ENCODE measurements at places on chromosomes 5 and 9.

DNA sequence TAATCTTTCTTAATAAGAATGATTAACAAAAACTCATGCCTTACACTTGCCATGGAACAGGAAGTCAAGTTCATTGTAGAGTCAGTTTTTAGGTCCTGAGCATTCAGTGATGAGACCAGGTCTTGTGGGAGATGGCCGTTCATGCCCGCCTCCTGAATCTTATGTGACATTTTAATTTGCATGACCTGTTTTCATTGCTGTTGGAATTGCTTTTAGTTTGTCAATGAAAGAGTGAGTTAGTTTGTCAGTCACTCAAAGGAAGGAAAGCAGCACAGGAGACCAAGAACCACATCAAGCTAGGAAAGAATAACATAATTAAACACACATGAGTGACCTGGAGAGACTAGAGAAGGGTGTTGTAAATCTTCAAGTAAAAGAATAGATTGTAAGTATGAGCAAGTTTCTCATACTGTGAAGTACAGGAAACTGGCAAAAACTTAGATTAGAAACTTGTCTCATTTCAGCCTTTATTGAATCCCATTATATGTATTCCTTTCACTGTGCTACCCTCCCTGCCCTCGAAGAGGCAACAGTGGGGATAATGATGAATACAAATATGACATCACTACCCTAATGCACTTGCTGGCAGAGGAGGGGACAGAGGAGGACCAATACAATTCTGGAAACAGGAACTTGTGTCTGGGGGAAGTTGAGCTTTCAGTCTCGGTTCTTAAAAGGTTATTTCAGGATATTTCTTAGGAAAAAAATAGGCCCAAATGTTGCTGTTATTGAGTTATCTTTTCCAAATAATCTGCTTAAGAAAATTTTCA lies 64.3 kb upstream of the C6 start:
- DNase-seq: no peak

DNA sequence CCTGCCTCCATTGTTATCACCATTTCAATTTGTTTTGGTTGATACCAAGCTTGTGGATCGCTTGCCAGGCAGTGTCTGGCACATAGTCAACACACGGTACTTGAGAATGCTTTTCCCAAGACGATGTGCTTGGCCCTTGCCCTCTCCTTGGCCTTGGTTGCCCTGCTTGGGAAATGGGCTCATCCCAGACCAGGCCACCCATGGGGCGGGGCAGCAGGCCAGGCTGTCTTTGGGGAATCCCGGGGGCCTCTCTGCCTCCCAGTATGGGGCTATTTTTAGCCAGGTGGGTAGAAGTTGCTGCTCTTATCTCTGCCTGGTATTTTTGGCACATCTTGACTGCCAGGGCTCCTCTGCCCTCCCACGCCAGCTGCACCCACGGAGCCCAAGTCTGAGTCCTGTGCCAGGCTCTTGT lies 49.9 kb downstream of the LMX1B start:
- DNase-seq: no peak

DNA sequence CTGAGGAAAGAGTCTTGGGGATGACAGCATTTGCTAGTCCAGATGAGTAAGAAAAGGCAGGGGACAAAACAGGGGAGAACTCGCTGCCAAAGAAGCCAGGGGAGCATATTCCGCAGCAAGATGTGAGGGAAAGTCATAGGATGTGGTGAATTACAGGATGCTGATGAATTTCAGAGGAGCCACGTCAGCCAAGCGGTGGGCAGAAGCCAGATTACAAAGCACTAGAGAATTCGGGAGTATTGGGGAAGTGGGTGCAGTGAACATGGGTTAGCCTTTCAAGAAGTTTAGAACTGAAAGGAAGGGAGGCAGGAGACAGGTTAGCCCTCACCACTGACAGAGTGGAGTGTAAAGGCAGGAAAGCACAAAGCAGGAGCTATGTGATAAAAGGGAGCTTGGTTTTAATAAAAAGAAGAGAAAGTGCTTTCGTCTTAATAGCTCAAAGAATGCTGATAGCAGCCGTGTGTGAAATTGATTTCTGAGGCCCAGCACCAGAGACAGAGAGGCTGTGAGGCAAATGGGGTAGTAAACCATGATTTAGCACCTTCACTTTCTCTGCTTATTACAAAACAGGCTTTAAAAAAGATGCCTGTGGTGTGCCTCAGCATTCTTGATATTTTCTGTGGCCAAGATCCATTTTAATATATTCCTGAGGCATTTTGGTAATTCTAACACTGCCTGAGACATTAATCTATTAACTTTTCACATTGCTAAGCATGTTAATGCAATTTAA lies 16.9 kb downstream of the ADAMTSL1 start:
- DNase-seq: peak; percentile 99

GRCh38 chr5:139644001-139644456 lies 4.1 kb upstream of the CXXC5 start:
- DNase-seq: no peak

DNA sequence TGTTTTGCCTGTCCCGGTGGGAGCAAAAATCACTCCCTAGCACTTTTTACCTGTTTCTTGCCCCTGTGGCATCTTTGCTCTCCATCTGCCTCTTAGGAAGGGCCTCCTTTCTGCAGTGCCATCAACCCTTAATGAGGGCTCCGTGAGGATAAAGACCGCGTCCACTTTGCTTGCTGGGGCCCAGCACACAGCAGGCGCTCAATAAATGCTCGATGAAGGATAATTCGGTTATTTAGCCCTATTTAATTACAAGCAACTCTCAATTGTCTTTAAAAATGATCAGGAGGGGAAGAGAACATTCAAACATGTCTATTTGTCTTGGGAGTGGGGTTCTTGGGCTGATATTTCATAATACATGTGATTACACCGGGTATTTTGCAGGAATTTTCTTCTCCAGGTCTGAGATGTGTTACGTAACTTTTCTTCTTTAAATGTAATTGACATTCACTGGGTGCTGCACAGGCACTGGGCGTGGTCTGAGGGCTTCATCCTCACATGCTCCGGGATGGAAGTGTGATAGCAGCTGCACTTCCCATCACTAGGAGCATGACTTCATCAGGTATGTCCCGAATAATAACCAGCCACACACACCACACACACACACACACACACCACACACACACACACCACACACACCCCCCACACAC lies 19.8 kb upstream of the NTNG2 start:
- DNase-seq: no peak

GRCh38 chr9:28650327-28650726 lies 1077.0 kb upstream of the C9orf72 start:
- no peak for DNase-seq

- peak; percentile 88 for DNase-seq
These were observed 101.3 kb downstream of the PAM start for GRCh38 chr5:102856389-102856777.

DNA sequence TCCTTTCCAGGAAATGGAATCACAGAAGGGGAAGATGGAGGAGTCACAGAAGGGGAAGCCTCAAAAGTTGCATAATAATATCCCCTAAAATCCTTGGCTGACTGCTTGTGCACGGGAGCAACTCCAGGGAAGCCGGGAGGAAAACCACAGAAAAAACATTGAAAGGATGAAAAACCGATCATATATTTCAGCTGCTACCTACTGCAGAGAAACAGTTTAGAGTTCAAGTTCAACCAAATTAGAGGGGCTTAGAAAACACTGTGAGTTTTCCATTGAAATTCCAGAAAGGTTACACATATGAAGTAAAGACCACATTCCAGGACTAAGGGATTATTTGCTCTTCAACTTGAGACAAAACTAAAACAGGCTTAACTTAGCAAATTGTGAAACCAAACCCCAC lies 37.6 kb upstream of the MTAP start:
- peak; percentile 72 for DNase-seq

- DNase-seq: no peak
These were observed 303.9 kb downstream of the TRIM32 start for GRCh38 chr9:116991051-116991450.

GRCh38 chr5:173963182-173963838 lies 25.7 kb upstream of the C5orf47 start:
- DNase-seq: peak; percentile 61

GRCh38 chr5:181223729-181224389 lies 778 bp downstream of the TRIM41 start:
- peak; percentile 40 for DNase-seq

GRCh38 chr5:56761151-56761885 lies 54.0 kb upstream of the MAP3K1 start:
- DNase-seq: no peak

DNA sequence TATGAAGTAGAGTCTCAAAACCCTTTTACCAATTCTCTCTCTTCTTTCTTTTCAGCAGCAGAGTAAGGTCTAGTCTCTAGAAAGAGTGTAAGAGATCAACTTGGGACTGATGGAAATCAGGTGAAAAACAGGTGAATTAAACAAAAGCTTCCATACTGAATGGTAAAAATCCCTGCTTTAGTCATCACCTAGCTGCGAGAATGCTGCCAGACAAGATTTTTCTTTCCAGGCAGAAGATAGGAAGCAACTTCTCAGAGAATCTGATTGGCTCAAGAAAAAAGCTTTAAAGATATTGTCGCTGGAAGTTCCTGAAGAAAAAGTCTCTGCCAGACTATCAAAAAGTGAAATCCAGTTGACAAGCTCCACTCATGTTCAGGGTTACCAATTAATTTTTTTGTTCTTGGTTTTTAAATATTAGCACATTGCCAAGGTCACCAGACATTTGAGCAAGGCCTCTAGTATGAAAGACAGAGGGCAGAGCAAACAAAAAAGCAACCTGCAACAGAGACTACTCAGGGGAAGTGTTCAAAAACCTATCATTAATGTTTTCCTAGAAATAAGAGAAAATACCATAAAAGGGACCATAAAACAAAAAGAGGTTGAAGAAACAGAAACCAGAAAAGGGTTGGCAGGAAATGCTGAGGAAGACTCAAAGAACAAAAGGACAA lies 9.3 kb downstream of the CDO1 start:
- no peak for DNase-seq

GRCh38 chr9:127353882-127354281 lies 43.1 kb upstream of the SLC2A8 start:
- no peak for DNase-seq

DNA sequence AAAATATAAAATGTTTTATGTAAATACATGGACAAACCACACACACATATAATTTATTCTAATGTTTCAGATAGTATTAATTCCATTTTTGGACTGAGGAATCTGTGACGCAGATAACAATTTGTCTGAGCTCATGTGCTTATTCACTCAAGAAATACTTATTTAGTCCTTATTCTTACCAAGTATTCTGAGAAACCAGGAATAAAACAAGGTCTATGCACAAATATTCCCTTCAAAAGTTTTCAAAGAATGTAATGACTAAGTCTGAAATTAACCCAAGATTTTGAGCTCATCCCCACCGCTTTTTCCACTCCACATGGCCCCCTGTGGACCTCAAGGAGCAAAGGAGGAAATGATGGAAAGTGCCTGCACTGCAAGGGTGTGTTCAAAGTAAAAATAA lies 1022.3 kb downstream of the EFNA5 start:
- peak; percentile 81 for DNase-seq
